HFF-Myc (cell line): ENCODE measurements at places on chromosomes 3 and 15.

GRCh38 chr3:28210968-28211713 lies 30.3 kb upstream of the CMC1 start:
- no peak for DNase-seq

DNA sequence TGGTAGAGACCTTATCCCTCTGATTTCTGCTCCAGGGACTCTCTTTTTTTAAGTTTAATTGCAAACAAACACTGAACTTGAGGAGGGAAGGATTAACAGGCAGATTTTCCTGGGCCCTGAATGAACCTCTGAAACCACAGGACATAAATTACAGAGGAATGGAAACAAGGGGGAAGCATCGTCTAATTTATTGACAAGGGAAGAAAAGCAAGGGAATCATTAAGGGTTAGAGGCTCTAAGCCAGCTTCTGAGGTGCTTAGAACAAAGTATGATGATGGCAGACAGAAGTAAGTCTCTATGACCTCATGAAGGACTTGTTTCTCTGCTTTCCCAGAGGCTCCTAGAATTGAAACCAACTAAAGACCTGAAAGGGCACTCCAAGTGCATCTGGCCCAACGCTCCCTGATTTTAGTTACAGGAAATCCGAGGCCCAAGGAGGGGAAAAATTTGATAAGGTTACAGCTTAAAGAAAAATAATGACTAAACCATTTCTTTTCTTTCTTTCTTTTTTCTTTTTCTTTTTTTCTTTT lies 244.7 kb upstream of the NR2E3 start:
- DNase-seq = no peak

DNA sequence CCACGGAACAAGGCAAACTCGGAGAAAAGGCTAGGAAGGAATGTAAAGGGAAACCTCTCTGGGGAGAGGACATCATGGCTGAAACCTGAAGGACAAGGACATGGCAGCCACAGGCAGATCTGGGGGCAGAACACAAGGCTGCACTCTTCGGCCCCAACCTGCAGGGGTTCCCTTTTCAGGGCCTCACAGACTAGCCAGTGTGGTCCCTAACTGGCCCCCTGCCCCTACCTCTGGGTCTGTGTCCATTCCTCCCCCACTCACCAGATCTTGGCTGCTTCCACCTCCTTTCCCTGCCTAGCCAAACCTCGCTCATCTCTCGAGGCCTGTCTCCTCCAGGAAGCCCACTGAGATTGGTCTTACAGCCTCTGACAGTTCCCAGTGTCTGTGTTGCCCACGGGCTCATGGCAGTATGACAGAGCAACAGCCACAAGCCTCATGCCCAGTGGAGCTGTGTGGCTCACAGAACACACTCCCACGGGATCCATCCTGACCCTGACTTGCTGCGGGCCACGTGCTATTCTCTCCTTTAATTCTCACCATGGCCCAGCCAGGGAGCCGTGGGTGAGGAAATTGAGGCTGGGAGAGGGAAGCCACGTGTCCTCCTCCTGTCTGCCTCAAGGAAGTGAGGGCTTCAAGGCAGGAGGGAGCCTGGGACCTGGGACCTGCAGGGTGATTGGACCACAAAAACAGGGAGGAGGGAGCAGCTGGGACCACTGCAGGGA lies 26.5 kb downstream of the WNT7A start:
- DNase-seq = no peak

DNA sequence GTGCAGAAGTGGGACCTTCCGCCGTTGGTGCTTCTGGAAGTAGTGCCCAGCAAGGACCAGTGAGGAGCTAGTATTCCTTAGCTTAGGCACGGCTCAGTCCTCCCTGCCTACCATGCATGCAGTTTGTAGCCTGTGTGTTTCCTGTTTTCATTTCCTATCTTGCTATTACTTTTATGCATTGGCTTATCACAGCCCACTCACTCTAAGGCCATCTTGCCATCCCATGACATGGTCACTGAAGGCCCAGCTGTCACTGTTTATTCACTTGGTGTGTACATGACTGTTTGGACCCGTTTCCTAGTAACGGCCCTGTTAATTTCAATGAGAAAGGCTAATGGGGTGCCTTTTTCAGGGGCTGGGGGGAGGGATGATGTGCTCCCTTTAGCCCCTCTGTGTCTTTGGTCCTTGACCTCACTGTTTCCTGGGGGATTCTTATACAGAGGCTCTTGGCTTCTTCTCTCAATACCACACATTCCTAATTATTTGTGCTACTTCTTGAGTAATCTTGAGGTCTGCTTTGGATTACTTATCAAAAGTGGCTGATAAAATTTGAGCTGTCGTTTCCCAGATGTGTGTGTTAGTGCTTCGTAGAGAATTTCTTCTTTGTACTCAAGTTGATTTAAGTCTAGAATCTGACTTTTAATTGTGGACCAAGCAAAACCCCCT lies 24.5 kb upstream of the TRAK1 start:
- no peak for DNase-seq

- DNase-seq = no peak
Measured at GRCh38 chr3:71702131-71703024, 22.8 kb downstream of the EIF4E3 start.

- no peak for DNase-seq
Measured at GRCh38 chr3:150428562-150428961, 20.5 kb downstream of the TSC22D2 start.

- no peak for DNase-seq
Measured at GRCh38 chr15:38176155-38176554, 76.5 kb upstream of the SPRED1 start.

- DNase-seq = no peak
Measured at GRCh38 chr3:70256566-70256965, 55.9 kb downstream of the MDFIC2 start.

- peak; percentile 17 for DNase-seq
Measured at GRCh38 chr3:17841190-17841828, 98.9 kb upstream of the TBC1D5 start.

DNA sequence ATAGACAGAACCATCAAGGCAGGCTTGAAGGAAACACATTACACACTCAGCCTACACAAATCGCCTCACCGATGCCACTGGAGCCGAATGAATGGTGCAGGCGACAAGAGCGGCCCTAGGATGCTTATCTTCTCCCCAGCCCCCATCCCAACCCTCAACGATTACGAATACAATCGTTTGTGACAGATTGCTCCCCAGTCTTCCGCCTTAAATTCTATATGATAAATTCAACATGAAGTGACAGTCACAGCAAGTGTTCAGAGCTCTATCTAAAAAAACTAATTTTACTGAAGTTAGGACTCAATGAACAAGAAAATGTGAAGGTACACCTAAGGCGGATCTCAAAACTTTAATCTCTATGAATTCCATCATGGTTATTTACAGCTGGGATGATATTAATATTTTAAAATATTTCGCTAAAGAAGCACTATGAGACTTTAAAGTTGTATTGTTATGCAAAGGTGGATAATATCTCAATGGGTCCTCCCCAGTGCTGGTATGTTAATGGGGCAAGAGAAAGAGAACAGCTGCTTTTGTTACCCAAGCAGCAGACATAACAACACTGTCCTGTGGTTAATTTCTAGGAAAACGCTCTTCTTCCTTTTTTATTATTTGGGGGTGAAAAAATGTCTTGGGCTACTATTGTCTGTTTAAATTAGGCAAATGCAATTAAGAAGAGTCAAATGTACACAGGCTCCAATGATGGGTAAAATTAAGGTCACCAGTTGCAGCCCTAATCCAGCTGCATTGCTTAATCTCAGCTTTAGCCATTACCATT lies 147.6 kb upstream of the NR2F2 start:
- DNase-seq = no peak

DNA sequence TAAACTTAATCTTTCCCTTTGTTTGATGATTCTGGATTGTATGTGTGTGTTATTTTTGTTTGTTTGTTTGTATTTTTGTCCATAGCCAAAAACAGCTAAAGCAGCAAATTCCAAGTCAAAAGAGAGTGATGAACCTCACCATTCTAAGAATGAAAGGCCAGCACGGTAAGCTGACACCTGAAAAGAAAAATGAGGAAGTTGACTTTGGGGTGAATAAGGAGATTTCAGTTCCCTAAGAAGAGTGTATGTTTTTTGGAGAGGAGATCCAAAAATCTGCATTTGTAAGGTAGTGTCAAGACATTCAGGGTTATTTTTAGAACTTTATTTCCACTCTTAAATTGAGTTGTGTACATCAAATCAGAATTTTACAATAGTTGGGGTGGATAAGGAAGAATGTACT lies 52.3 kb upstream of the UTS2B start:
- no peak for DNase-seq

DNA sequence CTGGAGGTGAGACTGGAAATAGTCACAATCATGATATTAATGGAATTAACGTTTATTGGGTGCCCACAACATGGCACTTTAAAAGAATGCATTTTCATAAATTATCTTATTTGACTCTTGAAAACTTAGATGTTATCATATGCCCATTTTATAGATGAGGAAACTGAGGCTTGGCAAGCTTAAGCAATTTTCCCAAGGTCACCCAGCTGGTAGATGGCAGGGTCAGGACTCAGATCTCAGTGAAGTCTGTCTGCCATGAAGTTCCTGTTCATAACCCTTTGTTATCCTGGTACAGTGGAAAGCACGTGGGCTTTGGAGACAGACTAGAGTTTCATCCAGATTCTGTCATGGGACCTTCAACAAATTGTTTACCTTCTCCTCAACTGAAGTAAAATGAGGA lies 174.6 kb upstream of the NR2E3 start:
- no peak for DNase-seq

DNA sequence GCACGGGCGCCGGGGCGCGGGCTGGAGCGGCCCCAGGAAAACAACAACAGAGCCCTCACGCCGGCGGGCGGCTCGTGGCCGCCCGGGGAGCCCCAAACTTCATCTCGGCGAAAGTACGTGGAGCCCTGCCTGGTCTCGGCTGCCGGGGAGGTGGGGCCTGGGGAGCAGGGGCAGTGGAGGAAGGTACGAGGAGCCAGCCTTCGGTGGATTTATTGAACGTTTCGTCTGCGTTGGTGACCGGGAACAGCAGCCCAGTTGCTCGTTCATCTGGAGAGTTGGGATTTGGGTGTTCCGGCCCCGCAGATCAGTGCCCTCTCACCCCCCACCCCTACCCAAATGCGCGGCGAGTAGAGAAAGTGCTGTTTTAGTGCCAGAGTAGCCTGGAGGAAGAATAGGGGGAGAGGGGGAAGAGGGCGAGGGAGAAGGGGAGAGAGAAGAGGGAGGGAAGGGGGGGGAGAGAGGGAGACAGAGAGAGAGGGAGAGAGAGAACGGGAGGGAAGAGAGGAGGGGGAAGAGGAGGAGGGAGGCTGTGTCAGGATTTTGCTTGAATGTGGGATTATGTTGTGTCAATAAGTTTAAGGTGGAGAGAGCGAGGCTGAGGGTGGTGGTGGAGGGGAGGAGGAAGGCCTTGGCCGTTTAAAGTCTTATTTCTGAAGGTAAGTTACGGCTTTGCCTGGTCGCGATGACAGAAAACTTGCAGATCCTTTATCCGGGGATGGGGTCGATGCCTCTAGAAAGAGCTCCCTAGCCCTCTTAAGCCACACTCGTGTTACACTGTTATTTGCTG lies 970 bp downstream of the BBX start:
- no peak for DNase-seq

DNA sequence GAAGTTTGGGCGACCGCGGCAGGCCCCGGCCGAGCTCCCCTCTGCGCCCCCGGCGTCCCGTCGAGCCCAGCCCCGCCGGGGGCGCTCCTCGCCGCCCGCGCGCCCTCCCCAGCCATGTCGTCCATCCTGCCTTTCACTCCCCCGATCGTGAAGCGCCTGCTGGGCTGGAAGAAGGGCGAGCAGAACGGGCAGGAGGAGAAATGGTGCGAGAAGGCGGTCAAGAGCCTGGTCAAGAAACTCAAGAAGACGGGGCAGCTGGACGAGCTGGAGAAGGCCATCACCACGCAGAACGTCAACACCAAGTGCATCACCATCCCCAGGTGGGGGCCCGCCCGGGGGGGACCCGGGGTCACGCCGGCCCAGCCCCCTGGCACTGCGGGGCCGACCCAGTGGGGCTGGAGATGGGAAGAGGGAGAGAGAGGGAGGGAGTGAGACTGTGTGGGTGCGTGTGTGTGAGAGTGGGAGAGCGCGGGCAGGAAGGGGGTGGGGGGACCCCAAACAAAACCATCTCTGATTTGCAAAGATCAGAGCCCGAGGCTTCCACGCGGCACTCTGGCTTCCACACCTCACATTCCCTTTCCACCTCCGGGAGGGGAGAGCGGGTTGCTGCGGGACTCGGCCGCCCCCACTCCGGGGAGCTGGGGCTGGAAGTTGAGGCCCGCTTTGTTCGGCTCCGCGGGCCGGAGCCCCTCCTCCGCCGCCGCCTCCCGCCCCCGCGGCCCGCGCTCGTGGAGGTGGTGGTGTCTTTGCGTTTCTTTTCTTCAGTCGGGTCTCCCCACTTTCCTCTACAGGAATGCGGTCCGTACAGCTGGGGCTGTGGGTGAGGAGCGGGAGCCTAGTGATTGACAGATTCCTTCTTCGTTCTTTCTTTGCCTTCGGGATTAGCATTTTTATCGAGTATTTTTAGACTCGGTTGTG lies 898 bp downstream of the SMAD3 start:
- DNase-seq = no peak

GRCh38 chr3:119768668-119769393 lies 13.1 kb upstream of the NR1I2 start:
- no peak for DNase-seq

- no peak for DNase-seq
Measured at GRCh38 chr3:35565048-35565447, 74.3 kb upstream of the ARPP21 start.

DNA sequence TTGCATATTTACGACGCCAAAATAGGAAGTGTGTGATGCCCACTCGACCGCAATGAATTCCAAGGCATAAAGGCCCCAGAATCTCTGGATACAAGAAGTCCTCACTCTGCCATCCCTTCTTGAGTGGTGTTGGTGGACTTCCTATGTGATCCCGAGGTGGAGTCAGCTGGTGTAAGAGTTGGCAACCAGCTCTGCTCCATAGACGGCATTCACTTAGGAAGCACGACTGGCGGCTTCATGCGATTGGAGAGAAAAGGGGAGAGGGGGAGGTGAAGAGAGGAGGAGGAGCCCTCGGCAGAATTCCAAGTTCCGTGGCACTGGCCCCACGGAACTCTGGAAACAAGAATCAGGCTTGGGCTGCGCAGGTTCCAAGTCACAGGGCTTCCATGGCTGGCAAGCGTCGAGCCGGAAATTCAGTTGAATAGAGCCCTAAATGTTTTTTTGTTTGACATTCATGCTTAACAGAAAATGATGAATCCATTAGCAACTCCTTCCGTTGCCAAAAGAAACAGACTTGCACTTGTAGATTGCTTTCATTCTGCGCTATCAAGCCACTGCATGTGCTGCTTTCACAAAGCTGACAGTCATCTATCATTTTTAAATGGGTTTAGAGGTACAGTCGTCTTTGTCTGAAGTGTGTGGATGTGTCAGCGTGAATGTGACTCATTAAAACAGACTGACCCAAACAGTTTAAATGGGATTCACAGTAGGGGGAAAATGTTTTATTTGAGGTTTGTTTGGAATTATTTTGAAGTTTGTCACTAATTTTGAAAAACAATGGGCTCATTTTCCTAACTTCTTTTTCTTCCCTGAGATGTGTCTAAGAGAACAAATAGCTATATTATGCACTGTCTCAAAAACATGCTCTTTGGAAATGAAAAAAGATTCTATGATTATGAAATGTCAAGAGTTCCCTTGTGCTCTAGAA lies 428.3 kb upstream of the ATP11B start:
- no peak for DNase-seq

- no peak for DNase-seq
Measured at GRCh38 chr15:90895571-90896117, 7.5 kb upstream of the MAN2A2 start.

- no peak for DNase-seq
Measured at GRCh38 chr15:94523873-94524272, 292.5 kb downstream of the MCTP2 start.
